ENCODE measurements at places on chromosomes 2 and 18. TPM values are rescaled to one million over a fixed set of nuclear protein-coding genes. Genes with fewer than 3 reads are reported as not detected.
A peak's percentile ranks its signal among the peaks of the same experiment; 100 is the strongest.

The CAVIN2 gene
- 8.7 TPM for total RNA-seq

The SEH1L gene
- total RNA-seq, result 41.4 TPM

- no peak for ATAC-seq
Measured at GRCh38 chr18:50832754-50833153, 12.9 kb upstream of the MRO start.

- no peak for ATAC-seq
Measured at GRCh38 chr2:33859811-33860461, 260.8 kb upstream of the FAM98A start.

DNA sequence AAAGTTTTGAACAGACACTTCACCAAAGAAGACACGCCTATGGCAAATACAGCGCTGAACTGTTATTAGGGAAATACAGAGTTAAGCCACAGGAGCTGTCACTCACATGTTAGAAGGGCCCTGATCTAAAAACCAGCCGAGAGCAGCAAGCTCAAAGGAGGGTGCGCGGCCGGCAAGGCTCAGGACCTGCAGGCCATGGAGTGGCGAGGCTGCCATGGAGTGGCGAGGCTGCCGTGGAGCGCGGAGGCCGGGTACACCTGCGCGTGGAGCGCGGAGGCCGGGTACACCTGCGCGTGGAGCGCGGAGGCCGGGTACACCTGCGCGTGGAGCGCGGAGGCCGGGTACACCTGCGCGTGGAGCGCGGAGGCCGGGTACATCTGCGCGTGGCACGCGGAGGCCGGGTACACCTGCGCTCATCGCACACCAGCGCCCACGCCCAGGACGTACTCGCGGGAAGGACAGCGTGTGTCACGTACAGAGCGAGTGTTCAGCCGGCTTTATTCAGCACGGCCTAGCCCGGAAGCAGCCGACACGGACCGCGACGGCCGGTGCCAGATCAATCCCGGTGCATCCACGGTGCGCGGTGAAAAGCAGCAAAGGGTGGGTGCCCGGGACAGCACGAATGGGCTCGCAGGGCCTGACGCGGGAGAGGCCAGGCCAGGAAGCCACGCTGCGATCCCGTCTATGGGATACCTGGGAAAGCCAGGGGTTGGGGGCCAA, 68.8 kb downstream of the SLC66A2 start:
- no peak for ATAC-seq

GRCh38 chr18:55083461-55083860, 124.2 kb upstream of the CCDC68 start:
- ATAC-seq, result no peak

DNA sequence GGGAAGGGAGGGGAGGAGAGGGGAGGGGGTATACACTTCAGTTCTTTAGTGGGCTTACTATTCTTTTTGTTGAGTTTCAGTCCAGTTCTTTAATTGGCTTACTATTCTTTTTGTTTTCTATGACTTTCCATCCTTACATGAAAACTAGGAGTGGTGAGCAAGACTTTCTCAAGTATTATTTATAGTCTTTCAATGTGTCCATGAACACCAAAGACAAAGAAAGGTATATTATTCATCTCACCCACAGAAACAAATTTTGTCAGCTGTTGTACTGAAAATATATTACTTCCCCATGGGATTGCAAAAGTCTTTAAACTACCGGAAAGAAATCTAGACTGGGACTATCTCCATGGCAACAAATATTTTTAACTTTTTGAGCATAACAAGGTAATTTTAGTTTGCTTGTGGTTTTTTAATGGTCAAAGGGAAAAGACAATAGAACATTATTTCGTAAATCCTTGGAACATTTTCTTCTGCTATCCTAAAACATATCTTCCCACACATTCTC, 17.6 kb downstream of the ADAM17 start:
- ATAC-seq, result peak; percentile 43

DNA sequence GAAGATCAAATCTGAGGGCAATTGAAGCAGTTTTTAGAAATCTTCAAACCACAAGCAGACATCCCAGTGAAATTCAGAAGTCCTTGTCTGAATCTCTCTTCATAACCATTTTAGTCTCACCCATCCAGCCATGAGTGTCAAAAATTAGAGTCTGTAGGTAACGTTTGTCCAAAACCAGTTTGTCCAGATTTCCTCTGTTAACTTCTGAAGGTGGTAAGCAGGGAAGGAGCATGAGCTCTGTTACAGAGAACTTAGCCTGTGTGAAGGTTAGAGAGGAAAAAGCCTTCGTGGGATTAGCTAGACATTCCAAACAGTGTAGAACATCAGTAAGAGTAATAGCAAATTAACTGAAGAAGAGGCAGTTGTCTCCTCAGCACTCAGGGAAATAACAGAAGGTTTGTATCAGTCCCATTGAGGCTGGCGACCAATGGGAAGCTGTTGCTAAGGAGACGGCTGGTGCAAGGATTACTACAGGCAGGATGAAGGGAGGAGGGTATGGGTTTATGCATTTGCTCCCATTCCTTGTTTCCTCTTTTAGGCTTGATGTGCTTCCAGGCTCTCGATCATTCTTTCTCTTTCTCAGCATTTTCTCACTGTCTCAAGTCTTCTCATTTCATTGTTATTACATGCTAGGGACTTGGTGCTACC, 8.7 kb upstream of the GPR155 start:
- no peak for ATAC-seq

GRCh38 chr2:70647873-70648481, 94.4 kb upstream of the TGFA start:
- ATAC-seq, result peak; percentile 71

DNA sequence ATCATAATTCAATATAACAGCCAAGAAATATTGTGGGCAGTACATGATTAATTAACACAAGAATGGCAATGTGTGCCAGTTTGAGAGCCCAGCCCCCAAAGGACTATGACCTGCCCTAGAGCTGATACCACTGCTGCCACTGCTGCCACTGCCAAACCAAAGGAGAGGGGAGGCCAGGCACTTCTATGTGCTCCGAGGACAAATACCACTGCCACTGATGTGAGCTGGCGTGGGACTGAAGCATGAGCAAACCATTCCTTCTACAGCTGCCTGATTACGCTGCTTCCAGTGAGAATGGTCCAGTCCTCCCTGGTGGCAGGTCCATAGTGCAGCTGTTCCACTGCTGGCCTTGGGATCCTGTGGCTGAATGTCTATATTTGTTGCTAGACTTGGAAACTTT, 392.2 kb downstream of the CCDC85A start:
- no peak for ATAC-seq

DNA sequence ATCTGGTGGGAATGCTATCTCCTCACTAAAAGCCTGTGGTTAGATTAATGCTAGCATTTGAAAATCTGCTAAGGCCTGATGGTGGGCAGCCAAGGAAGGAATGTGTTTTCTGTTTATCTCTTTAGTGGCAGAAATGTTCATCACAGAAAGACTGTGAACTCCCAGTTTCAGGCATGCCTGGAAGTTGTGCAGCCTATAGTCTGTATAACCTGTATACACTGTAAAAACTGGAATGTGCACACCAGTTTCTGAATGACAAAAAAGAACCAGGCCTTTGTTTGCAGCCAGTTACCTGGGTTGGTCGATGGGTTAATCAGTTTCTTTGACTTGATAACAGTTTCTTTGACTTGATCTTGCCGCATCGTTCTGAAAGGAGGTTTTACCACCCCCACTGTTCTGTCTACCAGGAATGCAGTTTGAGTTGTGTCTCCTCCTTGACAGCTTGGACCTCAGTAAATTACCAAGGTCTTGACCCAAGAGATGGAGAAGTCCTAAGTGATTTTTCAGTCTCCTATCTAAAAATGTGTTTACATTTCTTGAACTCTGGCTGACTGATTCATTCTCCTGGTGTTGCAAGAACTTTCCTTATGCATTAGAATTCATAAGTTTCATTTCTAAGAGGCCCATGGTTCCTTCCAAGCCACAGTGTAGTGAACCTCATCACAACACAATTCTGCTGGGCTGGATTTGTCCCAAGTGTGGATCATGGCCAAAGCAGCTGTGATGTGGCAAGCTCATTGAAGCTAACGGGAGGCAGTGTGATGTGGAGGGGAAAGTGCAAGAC, 62.2 kb downstream of the KIAA2012 start:
- ATAC-seq, result no peak

DNA sequence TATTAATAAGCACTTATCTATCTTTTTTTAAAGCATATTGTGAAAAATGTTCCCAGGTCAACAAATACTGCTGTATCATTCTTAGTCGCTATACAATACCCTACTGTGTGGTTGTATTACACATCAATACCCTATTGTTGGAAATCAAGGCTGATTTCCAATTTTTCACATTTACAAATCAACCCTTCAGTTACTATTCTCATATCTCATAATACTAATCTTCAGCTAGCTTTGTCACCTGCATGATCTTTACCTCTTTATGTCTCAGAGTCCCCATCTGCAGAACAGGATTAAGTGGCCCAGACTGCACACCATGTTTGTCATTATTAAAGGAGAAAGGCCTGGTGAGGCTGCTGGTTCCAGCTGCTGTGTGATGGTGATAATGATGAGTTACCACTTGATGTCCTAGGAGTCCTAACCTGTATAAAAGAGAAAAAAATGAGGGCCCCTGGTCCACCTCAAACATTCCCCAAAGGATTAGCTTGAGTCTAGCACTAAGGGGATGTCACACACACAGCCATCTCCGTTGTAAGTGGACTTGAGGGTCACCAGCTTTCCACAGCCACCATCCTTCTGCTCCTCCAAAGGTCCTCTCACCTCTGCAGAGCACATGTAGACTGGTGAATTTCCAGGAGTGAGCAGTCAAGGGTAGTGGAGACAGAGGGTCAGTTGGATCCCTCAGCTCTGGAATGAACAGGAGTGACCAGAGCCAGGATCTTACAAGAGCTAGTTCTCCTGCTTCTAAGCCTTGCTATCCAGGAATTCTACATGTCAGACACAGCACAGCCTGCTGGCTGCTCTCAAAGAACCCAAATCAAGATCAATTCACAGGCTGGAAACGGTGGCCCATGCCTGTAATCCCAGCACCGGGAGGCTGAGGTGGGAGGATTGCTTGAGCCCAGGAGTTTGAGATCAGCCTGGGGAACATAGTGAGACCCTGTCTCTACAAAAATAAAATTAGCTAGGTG, 36.0 kb upstream of the BIN1 start:
- ATAC-seq, result no peak
